ENCODE measurements at places on chromosomes 3 and 15.

- no peak for DNase-seq
These were observed 21.0 kb upstream of the LIMD1 start for GRCh38 chr3:45573591-45573990.

- DNase-seq = no peak
These were observed 150.3 kb downstream of the SAMMSON start for GRCh38 chr3:70149714-70150400.

GRCh38 chr3:28151608-28152228 is 89.7 kb upstream of the CMC1 start:
- no peak for DNase-seq

DNA sequence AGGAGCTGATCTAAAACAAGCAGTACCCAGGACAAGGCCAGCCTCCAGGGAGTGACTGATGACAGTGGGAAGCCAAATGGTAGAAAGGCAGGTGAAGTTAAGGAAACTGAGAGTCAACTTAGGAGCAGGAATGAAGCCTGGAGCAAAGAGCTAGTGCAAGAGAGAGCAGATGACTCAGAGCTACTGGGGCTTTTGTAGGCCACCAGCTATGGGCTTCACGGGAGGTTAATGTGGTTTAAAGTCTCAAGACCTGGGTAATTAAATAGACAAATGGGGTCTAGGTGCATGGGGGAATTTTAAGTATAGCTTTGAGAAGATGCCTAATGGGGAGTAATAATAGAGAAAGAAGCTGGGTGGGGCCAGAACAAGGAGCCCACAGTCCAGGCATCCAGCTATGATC is 3.1 kb downstream of the CD86 start:
- DNase-seq = no peak

GRCh38 chr3:129618901-129619671 is 12.6 kb upstream of the PLXND1 start:
- DNase-seq = no peak

GRCh38 chr15:48394970-48395369 is 63.7 kb downstream of the DUT start:
- DNase-seq = no peak

DNA sequence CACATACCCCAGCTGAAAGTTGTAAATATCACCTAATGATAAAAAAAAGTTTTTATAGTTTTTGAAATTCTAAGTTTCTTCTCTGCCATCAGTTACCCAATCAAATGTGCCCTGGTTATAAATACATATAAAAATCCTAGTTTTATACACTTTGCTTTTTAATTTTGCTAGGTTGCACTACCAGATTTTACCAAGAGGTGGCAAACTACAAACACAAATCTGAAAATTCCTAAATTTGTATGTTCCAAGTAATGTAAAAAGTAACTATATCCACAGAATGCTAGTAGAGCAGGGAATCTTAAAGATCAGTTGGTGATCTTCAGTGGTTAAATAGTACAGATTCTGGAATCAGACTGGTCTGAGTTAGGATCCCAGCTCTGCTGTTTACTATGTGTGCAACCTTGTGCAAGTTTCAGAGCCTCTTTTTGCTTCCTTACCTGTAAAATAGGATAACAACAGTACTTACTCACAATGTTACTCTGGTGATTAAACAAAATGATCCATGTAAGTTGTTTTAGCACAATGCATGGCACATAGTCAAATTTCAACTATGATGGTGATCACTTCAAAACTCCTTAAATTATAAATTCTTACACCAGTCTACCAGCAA is 11.0 kb downstream of the TRPM7 start:
- peak; percentile 1 for DNase-seq

GRCh38 chr3:62260655-62261054 is 112.7 kb downstream of the FEZF2 start:
- DNase-seq = no peak

DNA sequence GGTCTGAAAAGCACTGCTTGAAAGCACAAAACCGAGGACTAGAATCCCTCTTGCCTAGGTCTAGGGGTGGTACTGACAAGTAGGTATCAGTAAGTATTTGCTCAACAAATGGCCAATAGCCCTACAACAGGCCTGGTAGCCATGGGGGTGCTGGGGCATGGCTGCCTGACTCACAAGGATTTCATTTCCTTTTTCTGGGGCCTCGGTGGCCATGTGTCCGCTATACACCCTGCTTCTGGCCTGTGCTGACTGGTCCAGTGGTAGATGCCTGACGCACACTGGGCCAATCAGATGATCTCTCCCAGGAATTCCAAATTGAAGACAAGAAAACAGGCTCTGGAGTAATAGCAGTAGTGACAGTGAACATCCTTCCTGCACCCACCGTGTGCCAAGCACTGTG is 29.4 kb downstream of the MELTF start:
- no peak for DNase-seq

GRCh38 chr3:47019201-47019600 is 39.7 kb downstream of the NBEAL2 start:
- no peak for DNase-seq

DNA sequence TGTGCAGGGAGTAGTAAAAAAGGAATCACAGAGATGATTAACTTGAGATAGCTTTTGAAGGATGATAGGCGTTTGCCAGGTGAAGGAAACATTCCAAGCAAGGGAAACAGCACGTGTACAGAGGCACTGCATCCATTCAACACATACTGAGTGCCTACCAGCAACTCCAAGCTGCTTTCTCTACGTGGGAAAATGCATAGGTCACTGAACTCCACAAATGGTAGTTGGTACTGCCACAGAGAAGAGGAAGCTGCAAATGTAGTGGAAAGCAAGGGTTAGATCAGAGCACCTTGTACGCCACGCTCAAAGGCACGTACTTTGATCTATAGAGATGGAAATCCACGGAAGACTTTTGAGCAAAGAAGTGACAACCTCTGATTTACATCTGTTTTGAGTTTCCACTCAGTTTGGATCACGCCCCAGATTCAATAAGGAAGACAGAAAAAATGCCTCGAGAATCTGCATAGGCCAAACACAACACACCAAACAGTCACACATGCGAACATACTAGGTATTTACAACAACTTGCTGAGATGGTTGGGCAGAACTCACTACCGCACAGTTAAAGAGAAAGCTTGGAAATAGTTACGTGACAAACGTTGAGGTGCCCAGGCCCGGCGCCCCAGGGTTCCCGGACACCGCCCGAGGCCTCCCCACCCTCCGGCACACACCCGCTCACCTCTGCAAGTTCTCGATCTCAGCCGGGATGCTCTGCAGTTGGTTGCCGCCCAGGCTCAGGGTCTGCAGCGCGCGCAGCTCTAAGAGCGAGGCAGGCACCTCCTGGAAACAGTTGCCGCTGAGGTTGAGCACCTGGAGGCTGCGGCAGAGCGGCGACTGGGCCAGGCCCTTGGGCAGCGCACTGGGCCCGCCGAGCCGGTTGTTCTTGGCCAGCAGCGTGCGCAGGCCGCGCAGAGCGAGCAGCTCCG is 826 bp downstream of the LRRC58 start:
- peak; percentile 29 for DNase-seq

- no peak for DNase-seq
These were observed 88.0 kb downstream of the TBC1D2B start for GRCh38 chr15:77989296-77990143.

GRCh38 chr15:39704235-39704634 is 78.4 kb downstream of the FSIP1 start:
- DNase-seq = no peak

GRCh38 chr3:141379250-141379966 is 11.1 kb downstream of the ZBTB38 start:
- no peak for DNase-seq

GRCh38 chr3:20739814-20740213 is 553.8 kb upstream of the SGO1 start:
- DNase-seq = no peak

GRCh38 chr3:141268306-141268705 is 36.7 kb downstream of the PXYLP1 start:
- no peak for DNase-seq

DNA sequence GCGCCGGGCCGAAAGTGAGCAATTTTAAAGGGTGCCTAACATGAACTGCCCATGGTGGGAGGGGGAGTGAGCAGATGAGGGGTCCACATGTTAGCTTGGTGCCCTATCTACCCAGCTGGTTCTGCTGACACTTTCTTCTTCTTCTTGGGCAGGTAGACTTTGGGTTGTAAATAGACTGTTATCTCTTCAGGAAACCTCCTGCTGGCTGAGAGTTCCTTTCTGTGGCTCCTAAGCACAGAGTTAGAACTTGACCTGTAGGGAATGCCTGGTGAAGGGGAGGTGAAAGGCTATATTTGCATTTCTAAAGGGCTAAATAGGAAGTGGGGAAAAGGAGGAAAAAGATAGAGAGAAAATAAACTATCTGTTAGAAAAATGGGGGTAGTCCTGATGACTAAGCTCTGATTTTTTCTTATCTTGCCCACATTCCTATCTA is 521.4 kb upstream of the TGFBR2 start:
- DNase-seq = no peak
